HFF-Myc (cell line): ENCODE measurements at places on chromosomes 1 and 21.

GRCh38 chr1:79976287-79976686, 969.8 kb upstream of the ADGRL4 start:
- no peak for DNase-seq

DNA sequence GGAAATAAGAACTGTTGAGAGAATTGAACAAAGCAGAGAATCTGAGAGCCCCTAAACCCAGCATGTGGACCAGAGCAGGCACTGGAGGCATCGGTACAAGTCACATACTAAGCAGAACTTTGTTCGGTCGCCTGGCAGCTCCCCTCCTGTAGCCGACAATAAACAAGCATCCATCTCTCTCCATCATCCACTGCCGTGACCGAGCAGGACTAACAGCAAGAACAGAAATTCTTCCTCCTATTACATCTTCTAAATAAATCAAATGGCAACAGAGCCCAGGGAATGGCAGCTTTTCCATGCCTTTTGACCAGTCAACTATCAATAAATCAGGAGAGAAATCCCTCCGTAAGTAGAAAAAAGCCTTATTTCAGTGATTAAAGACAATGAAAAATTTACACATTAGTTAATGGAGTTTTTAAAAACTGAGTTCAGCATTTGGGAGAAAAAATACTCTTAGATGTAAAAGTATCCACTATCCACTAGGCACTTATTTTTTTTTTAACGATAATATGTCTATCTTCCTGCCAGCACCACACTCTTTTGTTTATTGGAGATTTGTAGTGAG, 36.5 kb downstream of the PTPN14 start:
- no peak for DNase-seq

- DNase-seq = no peak
Measured at GRCh38 chr1:31868862-31869261, 53.0 kb upstream of the SPOCD1 start.

DNA sequence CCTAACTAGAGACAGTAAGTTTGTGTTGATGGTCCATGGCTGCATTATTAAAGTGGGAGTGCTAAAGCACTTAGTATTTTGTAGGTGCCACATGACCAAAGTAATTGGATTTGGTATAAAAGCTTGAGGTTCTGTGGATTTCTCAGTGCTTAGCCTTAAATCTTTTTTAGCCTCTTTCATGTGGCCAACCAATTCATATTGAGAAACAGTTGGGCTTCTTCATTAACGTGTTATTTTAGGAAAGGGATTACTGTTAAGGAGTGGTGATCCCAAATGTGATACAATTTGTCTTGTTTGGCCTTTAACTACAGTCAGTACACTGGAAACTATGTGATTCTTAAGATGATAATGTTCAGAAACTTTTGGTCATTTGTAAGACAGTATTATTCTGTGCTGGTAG, 25.5 kb downstream of the MAN1A2 start:
- no peak for DNase-seq

GRCh38 chr1:175493321-175494010, 249.9 kb downstream of the TNR start:
- no peak for DNase-seq

- no peak for DNase-seq
Measured at GRCh38 chr1:193681422-193681821, 495.0 kb upstream of the B3GALT2 start.

GRCh38 chr1:30409476-30410152, 313.8 kb downstream of the MATN1 start:
- DNase-seq = no peak

DNA sequence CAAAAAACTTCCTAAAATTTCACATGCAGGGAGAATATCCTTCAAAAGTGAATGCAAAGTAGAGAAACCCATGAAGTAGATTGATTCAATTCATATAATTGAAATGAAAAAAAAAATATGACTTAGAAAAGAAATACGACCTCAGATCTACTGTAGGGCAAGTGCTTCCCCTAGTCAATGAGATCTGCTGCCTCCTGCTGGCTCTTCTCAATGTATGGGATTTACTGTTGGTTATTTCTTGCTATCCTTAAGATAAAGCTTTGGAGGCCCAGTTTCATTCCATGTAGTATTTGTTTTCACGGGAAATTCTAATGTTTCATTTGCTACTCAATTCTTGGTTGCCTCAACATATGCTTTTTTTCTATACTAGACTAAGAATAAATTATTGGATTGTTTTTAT, 46.2 kb downstream of the ZNF648 start:
- no peak for DNase-seq

GRCh38 chr1:890661-891060, 33.1 kb upstream of the SAMD11 start:
- DNase-seq = no peak

- no peak for DNase-seq
Measured at GRCh38 chr1:214698559-214698958, 95.6 kb downstream of the CENPF start.

DNA sequence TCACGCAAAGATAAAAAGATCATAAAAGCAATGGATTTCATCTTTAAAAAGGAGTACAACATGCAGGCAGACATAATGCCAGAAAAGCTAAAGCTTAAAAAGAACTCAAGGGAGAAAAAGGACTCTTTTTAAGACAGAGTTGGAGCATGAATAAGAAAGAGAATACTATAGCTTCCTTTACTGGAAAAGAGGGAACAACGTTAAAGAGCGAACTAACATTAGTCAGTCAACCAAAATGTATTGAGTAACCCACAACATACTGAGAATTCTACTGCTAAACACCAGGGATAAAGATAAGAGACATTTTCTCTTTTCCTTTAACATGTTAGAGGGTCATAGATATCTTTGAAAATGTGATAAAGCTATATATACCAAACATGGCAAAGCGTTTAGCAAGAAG, 182.0 kb downstream of the DUSP10 start:
- DNase-seq = no peak

GRCh38 chr1:20311289-20311688, 20.6 kb downstream of the VWA5B1 start:
- DNase-seq = no peak

GRCh38 chr1:166129006-166129405, 37.8 kb downstream of the FAM78B start:
- no peak for DNase-seq

DNA sequence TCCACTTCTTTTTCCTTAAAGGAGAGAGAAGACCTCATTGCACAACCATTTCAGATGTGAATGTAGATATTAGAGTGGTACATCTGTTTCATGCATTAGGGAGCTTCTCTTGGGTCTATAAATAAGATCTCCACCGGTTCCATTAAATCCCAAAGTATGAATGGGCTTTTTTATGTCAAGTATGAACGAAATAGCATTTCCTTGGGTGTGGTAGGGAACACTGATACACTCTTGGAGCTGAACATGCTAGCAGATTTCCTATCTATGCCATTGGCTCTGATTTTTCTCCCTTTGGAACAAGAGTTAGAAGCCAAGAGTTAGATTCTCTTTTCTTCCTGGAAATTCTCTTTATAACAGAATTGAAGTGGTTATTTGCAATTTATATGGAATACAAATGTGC, 245.6 kb upstream of the ADAMTS5 start:
- no peak for DNase-seq

DNA sequence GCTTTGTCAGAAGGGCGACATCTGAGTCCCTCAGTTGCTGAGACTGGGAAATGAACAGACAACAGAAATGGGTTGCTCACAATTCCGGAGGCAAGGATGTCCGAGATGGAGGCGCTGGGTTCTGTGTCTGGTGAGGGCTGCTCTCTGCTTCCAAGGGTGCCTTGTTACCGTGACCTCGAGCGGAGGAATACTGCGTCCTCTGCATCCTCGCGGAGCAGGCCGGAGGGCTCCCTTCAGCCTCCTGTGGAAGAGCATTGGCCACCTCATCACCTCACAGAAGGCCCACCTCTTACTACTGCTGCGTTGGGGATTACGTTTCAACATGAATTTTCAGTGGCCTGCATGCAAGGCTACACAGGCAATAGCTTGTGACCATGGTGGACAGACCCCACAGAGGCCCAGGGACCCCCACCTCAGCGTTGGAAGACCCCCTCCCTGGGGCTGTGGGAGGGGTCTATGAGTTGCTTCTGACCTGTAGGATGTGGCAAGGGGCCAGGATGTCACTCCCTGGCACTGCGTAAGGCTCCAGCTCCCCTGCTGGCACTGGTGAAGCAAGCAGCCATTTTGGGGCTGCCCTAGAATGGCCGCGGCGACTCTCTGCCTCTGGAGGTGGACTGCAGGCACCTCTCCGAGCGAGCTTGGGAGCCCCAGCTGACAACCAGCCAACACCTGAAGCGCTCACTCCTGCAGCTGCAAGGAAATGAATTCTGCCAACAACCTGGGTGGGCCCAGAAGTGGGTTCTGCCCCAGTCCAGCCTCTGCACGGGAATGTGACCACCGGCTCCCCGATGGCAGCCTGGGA, 36.3 kb upstream of the COL6A1 start:
- DNase-seq = no peak

DNA sequence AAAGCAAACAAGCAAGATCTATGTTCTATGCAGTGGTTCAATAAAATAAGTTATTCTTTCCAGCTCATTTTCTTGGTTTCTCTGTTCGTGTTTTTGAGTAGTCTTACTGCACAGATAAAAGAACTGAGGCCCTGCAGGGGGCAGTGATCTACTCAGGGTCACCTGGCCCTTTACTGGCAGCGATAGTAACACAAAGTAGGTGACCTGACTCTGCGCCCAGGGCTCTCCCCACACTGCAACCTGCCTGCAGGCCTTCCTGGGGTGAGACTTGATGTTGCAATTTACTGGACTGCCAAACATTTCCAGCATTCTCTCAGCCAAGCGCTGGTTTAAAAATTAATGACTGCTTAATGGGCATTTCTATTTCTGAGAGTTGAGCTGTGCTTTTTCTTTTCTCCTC, 110.3 kb downstream of the HUNK start:
- DNase-seq = no peak

- DNase-seq = no peak
Measured at GRCh38 chr1:236836157-236836556, 41.1 kb downstream of the MTR start.

DNA sequence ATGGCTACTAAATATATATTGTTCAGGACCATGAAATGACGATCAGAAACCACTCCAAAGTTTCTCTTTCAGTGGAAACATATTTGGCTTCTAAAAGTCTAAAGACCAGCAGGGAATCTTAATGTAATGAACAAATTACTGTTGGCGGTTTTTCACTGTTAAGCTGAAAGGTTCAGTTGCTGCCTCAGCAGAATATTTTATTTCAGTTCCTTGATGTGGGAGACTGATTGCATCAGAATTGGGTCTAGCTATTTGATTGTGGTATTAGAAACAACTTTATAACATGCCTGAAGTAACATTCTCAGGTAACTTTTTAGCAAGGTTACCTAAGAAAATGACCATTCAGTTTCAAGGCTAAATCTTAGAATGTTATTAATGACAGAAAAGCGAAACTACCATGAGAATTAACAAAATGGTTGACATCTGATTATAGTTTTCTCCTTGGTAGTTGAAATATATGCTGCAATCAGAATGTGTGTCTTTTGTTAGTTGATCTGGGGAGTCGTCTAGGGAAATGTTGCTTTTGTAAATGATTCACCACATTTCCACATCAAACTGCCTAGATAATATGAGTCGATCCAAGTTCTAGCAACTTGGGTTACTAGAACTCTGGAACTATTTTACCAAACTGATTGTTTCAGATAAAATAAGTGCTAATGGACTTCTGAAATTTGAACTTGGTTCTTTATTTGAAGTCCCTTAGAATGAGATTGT, 200.4 kb downstream of the HMCN1 start:
- DNase-seq = no peak

- no peak for DNase-seq
Measured at GRCh38 chr1:225470211-225471108, 42.6 kb upstream of the LBR start.
